ENCODE measurements at places on chromosomes 7 and 10.

DNA sequence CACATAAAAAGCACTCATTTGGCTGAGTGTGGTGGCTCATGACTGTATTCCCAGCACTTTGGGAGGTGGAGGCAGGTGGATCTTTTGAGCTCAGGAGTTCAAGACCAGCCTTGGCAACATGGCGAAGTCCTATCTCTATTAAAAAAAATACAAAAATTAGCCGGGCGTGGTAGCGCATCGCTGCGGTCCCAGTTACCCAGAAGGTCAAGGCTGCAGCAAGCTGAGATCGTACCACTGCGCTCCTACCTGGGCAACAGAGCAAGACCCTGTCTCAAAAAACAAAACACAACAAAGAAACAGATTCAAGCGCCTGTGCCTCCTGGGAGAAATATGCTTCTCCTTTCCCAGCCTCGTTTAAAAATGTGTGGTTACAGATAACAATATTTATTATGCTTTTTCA is 2.2 kb upstream of the ABCF2 start:
- no peak overlapping the region for H3K27ac ChIP-seq
- ATAC-seq: no peak
- no peak overlapping the region for H3K4me3 ChIP-seq
- H3K27me3 ChIP-seq: no peaks in the 10 kb centered on the region
- H3K4me1 ChIP-seq: peaks cover 55% of the 10 kb centered on the region
- peaks cover 19% of the 10 kb centered on the region for H3K36me3 ChIP-seq

- ATAC-seq: peak; percentile 44
- peak overlapping the region; percentile 96 for H3K27ac ChIP-seq
- peak overlapping the region; percentile 84 for H3K4me3 ChIP-seq
- H3K4me1 ChIP-seq: peaks cover 26% of the 10 kb centered on the region
These were observed 847 bp downstream of the BTAF1 start for GRCh38 chr10:91924212-91925021.

DNA sequence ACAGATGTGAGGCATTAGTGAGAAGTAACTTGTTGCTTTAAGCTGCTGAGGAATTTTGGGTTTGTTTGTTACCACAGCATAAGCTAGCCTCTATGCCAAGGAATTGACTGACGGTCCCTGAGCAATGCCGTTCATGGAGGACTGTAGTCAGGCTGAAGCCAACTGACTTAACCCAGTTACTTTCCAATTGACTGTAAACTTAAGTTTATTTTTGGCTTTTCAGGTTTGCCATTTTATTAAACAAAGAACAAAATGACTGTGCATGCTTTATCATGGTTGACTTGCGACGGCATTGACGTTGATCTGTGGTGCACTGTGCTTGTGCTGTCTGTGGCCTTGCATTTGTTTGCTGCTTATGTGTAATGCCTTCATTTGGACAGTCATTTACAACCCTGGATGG is 53.5 kb downstream of the DNAJB9 start:
- no peaks in the 10 kb centered on the region for H3K36me3 ChIP-seq
- peaks cover 35% of the 10 kb centered on the region for H3K27me3 ChIP-seq
- ATAC-seq: peak; percentile 83
- peaks cover 11% of the 10 kb centered on the region for H3K4me1 ChIP-seq
- no peak overlapping the region for H3K27ac ChIP-seq
- H3K4me3 ChIP-seq: no peak overlapping the region

- no peak overlapping the region for H3K4me3 ChIP-seq
- ATAC-seq: no peak
- H3K27ac ChIP-seq: peak overlapping the region; percentile 4
- peaks cover 46% of the 10 kb centered on the region for H3K36me3 ChIP-seq
These were observed 14.4 kb downstream of the PDCD4 start for GRCh38 chr10:110885932-110886674.

DNA sequence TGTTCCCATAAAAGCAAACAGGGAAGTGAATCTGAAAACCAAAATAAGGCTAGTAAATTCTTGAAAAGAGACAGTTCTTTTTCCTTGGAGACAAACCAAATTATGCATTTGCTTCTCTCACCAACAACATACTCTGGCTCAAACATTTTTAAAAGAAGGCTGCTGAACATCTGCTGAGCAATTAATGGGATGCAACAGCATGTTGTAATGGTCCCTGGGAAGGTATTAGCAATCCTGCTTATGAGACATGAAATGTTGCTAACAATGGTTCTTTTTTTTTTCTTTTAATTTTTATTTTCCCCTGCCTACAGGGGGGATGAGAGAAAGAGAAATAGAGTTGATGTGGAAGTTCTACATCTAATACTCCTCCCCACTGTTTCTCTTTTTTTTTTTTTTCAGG is 572.1 kb downstream of the SORCS1 start:
- no peak overlapping the region for H3K4me3 ChIP-seq
- H3K4me1 ChIP-seq: no peaks in the 10 kb centered on the region
- ATAC-seq: no peak
- H3K36me3 ChIP-seq: no peaks in the 10 kb centered on the region
- H3K27ac ChIP-seq: no peak overlapping the region

- H3K27me3 ChIP-seq: peaks cover 23% of the 10 kb centered on the region
- no peak overlapping the region for H3K27ac ChIP-seq
- no peak for ATAC-seq
These were observed 2.1 kb downstream of the FAM170B start for GRCh38 chr10:49131507-49132361.

GRCh38 chr7:28836716-28837115 is 121.4 kb downstream of the TRIL start:
- H3K36me3 ChIP-seq: no peaks in the 10 kb centered on the region
- H3K4me3 ChIP-seq: no peak overlapping the region
- no peaks in the 10 kb centered on the region for H3K27me3 ChIP-seq
- no peak overlapping the region for H3K27ac ChIP-seq

DNA sequence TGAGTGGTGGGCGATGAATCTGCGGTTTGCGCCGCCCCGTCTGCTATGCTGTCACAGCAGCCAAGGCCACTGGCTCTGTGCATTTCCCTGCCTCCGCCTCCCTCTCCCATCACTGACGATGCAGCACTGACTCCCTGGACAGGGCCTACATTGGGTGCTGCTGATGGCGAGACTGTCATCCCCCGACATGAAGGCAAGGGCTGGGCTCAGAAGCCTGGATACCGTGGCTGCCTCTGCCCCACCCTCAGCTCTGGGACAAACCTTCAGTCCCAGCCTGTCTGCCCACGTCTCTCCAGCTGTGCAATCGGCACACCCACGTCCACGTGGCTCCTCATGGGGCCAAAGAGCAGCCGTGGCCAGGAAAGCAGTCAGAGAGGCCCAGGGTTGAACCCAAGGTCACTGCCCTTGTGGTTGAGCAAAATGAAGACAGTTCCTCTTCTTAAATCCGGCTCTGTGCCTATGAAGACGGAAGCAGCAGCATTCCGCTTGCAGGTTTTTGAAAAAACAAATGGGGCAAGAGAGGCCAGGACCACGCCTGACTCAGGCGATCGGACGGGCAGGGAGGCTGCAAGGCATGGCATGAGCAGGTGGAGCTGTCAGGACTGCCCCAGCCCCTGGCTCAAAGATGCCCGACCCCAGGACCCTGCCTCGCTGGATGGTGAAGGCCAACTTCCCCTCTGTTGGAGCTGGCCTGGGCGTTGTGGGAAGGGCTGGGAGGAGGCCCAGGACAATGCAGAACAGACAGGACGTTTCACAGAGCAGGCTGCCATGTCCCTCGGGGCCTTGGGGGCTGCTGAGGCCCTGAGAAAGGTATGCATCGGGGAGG is 517.5 kb downstream of the DNAJB6 start:
- peaks cover 9% of the 10 kb centered on the region for H3K27me3 ChIP-seq
- H3K36me3 ChIP-seq: no peaks in the 10 kb centered on the region
- H3K4me1 ChIP-seq: no peaks in the 10 kb centered on the region

GRCh38 chr10:98314532-98315284 is 46.7 kb upstream of the LOXL4 start:
- no peak overlapping the region for H3K4me3 ChIP-seq
- peaks cover under 1% of the 10 kb centered on the region for H3K4me1 ChIP-seq
- H3K27me3 ChIP-seq: peaks cover 53% of the 10 kb centered on the region
- no peak overlapping the region for H3K27ac ChIP-seq
- H3K36me3 ChIP-seq: no peaks in the 10 kb centered on the region

GRCh38 chr7:139704308-139704879 is 73.4 kb downstream of the HIPK2 start:
- H3K4me3 ChIP-seq: peak overlapping the region; percentile 22
- H3K27ac ChIP-seq: peak overlapping the region; percentile 87
- H3K27me3 ChIP-seq: no peaks in the 10 kb centered on the region

DNA sequence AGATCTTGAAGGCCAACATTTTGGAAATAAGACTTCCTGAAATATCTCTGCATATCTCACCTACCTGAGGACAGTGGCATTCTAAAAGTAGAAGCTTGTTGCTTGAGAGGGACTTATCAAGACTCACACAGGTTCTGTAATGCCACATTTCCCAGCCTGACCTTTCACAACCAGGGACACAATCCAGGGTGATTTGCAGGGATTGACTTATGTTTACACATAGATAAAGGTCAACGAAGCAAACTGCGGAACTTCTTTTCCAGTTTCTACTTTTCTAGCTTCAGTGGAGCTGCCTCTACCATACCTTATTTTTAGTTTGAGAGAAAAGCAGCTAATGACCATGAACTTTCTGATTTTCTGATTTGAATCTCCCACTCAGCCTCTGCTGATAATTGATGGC is 148.7 kb downstream of the SLC16A9 start:
- ATAC-seq: no peak
- H3K4me1 ChIP-seq: no peaks in the 10 kb centered on the region
- no peak overlapping the region for H3K4me3 ChIP-seq
- no peaks in the 10 kb centered on the region for H3K36me3 ChIP-seq
- H3K27me3 ChIP-seq: no peaks in the 10 kb centered on the region

- H3K36me3 ChIP-seq: no peaks in the 10 kb centered on the region
- H3K4me3 ChIP-seq: no peak overlapping the region
- H3K27ac ChIP-seq: no peak overlapping the region
- ATAC-seq: no peak
These were observed 89.3 kb downstream of the SEMA3C start for GRCh38 chr7:80829527-80829926.

GRCh38 chr7:113366122-113366521 is 247.8 kb upstream of the SMIM30 start:
- H3K4me3 ChIP-seq: no peak overlapping the region
- no peaks in the 10 kb centered on the region for H3K4me1 ChIP-seq
- no peaks in the 10 kb centered on the region for H3K27me3 ChIP-seq
- no peak overlapping the region for H3K27ac ChIP-seq
- ATAC-seq: no peak
- H3K36me3 ChIP-seq: no peaks in the 10 kb centered on the region

DNA sequence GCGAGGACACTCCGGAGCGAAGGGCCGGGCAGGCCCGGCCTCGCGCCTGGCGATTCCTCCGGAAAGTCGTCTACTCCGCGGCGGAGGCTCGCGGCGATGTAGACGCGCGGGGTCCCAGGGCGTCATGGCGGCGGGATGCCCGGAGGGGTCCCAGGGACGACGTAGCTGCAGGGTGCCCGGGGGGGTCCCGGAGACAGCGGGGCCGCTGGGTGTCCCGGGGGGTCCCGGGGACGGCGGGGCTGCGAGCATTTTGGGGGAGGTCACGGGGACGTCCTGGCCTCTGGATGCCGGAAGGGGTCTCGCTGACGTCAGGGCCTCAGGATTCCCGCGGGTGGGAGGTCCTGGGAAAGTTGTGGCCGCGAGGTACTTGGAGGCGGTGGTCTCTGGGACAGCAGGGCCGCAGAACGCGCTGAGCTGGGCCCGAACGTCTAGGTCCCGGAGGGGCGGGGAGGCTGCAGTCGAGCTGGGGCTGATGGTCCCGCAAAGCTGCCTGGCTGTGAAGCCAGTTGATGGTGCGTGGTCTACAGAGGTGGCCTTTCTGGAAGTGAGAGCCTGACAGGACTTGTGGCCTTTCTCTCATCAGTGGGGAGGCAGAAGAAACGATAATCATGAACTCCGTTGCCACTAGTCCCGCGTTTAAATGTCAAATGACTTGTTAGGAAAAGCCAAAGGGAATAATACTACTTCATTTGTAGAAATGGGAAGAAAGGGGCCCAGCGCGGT is 637 bp downstream of the HSPA14 start:
- ATAC-seq: peak; percentile 14
- H3K27ac ChIP-seq: peak overlapping the region; percentile 97
- peaks cover 16% of the 10 kb centered on the region for H3K4me1 ChIP-seq
- peaks cover 20% of the 10 kb centered on the region for H3K36me3 ChIP-seq
- H3K27me3 ChIP-seq: no peaks in the 10 kb centered on the region

GRCh38 chr10:63637901-63638327 is 116.7 kb downstream of the REEP3 start:
- no peak overlapping the region for H3K4me3 ChIP-seq

- no peak overlapping the region for H3K4me3 ChIP-seq
- no peaks in the 10 kb centered on the region for H3K4me1 ChIP-seq
- H3K27ac ChIP-seq: no peak overlapping the region
- peaks cover 16% of the 10 kb centered on the region for H3K27me3 ChIP-seq
These were observed 106.9 kb downstream of the COL28A1 start for GRCh38 chr7:7428806-7429205.

- H3K36me3 ChIP-seq: no peaks in the 10 kb centered on the region
- H3K27ac ChIP-seq: peak overlapping the region; percentile 20
These were observed 2.4 kb downstream of the GATA3 start for GRCh38 chr10:8056871-8057331.

- H3K4me1 ChIP-seq: peaks cover 6% of the 10 kb centered on the region
- no peak overlapping the region for H3K4me3 ChIP-seq
- no peak overlapping the region for H3K27ac ChIP-seq
- no peak for ATAC-seq
- H3K27me3 ChIP-seq: no peaks in the 10 kb centered on the region
These were observed 119.9 kb downstream of the TFEC start for GRCh38 chr7:115910541-115911164.

GRCh38 chr10:71366690-71367089 is 30.0 kb upstream of the CDH23 start:
- peaks cover 18% of the 10 kb centered on the region for H3K4me1 ChIP-seq
- no peak overlapping the region for H3K27ac ChIP-seq
- no peak for ATAC-seq
- no peaks in the 10 kb centered on the region for H3K27me3 ChIP-seq

Data from stimulated activated memory B cell treated with anti-CD40 and anti-IgM and Interleukin-4, amounts not matched to agents 10 μg/mL and 1 μg/mL and 100 μg/mL, for 72 hours (primary cell).